ENCODE measurements at places on chromosomes 5 and 9. TPM values are rescaled to one million over a fixed set of nuclear protein-coding genes. Genes with fewer than 3 reads are reported as not detected.

- no peak for DNase-seq
Measured at GRCh38 chr5:98111686-98112085, 661.8 kb upstream of the RGMB start.

- no peak for DNase-seq
Measured at GRCh38 chr5:142819825-142820224, 49.6 kb downstream of the ARHGAP26 start.

DNA sequence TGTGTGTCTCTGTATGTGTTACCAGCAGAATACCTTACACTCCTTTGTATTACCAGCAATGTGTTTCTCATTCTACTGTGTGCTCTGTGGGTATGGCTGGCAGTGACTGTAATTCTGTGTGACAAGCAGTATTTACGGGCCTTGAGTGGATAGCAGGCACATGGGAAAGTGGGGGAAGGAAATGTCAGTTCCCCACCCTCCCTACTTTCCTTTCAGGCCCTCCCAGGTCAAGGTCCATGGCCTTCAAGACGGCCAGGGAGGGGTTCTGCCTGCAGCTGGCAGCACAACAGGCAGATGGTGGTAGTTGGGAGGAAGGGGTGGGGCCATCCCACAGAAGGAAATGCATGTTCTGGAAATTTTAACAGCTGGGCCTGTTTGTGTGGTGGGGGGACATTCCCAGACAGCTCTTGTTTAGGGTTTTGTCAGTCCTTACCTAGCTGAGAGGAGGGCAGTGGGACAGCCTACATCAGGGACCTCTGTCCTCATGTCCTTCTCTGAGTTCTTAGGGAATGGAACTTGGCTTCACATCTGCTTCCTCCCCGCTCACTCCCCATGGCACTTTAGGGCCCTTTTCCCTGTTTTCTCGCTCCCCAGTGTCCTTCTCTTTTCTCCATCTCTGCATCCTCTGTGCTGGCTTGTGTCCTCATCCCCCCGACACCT lies 14.6 kb upstream of the TNIP1 start:
- DNase-seq: no peak

DNA sequence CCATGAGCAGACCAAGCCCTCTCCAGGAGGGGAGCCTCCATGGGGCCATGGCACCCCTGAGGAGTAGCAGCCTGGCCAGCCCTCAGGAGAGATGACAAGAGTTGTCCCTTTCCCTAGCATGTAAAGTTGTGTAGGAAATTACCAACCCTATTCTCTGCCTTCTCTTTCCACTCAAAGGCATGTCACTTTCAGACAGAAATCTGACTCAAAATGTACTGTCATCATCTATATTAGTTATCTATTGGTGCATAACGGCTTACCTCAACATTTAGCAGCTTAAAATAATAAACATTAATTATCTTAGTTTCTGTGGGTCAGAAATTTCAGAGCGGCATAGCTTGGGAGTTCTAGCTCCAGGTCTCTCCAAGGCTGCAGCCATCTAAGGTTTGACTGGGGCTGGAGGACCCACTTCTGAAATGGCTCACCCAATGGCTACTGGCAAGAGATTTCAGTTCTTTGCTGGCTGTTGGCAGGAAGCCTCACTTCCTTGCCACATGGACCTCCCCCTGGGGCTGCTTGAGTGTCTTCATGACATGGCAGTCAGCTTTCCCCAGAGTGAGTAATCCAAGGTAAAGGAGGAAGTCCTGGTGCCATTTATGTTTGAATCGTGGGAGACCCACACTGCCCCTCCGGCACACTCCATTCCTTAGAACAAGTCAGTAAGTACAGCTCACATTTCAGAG lies 632.3 kb downstream of the CCDC171 start:
- no peak for DNase-seq

Gene SLC45A2
- polyA plus RNA-seq: 0.12 TPM

Gene MZB1
- 0.60 TPM for polyA plus RNA-seq

Gene GPR150
- polyA plus RNA-seq: not detected

Gene SAXO1
- 0.20 TPM for polyA plus RNA-seq

Gene FOXD1
- polyA plus RNA-seq: not detected

Measured in left lung (tissue), 14 donors.